ENCODE measurements at places on chromosomes 2 and 18.

GRCh38 chr18:14999085-14999975 lies 251.4 kb downstream of the ANKRD30B start:
- no peak for DNase-seq

GRCh38 chr2:84942964-84943421 lies 28.0 kb upstream of the KCMF1 start:
- DNase-seq, result no peak

DNA sequence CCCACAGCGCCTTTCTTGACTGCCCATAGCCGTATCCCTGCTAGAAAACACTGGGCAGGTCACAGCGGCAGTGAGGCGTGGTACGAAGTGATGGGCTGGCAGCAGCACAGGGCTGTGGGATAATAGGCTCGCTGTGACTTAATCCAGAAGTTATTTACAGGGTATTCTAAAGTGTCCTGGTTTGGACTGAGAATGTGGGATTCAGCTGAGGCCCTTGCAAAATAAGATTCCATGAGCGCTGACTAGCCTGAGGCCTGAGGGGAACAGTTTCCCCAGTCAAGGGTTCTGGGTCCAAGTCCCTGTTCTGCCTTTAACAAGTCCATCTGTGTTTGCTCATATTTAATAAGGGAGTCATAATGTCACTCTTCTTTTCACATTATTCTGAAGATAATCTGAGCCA lies 34.6 kb downstream of the SETBP1 start:
- no peak for DNase-seq

- no peak for DNase-seq
Observed at GRCh38 chr2:166334805-166335204, 40.9 kb downstream of the SCN9A start.

GRCh38 chr2:169704160-169704708 lies 10.0 kb downstream of the PHOSPHO2 start:
- no peak for DNase-seq

DNA sequence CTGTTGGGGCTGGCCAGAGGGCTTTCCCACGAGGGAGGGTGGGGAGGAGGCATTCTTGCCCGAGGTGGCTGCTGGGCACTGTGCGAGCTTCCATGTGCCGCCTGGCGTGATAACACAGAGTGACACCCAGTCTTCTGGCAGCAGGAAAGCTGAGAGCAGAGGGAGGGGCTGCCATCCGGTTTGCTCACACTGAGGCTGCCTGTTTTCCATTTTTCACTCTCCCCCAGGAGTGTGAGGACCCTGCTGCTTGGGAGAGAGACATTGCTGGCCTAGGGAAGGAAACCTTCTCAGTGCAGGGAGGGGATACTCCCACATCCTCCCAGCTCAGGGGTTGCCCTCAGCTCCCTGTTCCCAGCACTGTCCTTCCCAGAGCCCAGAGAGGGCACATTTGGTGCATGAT lies 73.1 kb downstream of the INHBB start:
- DNase-seq, result no peak

DNA sequence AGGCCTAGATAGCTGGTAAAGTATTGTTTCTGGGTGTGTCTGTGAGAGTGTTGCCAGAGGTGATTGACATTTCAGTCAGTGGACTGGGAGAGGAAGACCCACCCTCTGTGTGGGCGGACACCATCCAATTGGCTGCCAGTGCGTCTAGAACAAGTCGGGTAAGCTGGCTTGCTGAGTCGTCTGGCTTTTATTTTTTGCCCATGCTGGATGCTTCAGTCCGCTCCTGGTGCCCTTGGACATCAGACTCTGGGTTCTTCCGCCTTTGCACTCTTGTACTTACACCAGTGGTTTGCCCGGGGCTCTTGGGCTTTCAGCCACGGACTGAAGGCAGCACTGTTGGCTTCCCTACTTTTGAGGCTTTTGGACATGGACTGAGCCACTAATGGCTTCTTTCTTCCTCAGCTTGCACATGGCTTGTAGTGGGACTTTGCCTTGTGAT lies 24.3 kb downstream of the DIS3L2 start:
- no peak for DNase-seq

GRCh38 chr18:12377556-12378197 lies 650 bp upstream of the AFG3L2 start:
- no peak for DNase-seq

DNA sequence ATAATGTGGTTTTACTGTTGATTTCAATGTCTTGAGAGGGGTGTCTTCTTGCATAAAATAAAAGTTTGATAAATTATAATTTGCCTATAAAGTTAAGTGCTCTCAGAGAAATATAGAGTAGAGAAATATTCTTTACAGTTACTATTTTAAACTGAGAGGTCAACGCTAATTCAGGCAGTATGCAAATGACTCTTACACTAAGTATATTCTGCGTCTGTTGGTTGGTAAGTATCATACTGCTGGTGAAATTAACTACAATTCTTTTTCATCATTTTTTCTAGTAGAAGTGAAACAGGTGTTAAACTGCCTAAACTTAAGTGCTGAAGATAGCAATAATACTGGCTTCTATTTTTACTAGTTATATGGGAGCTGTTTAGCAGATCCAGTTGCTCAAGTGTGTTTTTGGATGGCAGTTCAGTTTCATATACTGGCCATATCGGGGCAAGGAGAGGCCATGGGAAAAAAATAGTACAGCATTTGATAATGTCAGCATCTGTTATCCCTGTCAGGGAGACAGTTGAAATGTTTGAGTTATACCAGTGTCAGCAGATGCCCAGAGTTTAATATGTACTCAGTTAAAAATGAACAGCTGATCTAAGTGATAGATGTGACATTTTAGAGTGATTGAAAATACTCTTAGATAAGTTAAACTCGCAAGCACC lies 86.2 kb downstream of the MIB1 start:
- no peak for DNase-seq

GRCh38 chr18:55024564-55024963 lies 65.3 kb upstream of the CCDC68 start:
- no peak for DNase-seq

DNA sequence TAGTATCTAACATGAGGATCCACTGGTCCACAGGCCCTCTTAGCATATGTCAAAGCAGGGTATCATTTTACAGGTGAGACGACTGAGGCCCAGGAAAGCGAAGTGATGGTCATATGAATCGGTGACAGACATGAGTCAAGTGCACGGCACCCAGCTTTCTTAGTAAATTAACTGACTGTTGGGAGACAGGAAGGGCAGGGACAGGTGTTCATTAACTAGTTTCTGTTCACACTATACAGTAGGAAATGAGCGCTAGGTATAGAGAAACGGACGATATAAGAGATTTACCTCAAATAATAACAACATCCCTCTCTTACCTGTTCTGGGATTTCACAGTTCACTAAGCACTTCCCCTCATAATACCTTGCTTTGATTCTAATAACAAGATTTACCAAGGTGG lies 1.7 kb upstream of the SMARCAL1 start:
- DNase-seq, result no peak

GRCh38 chr2:172673056-172673683 lies 62.5 kb upstream of the RAPGEF4 start:
- DNase-seq, result no peak

GRCh38 chr2:233901884-233902283 lies 15.3 kb upstream of the TRPM8 start:
- no peak for DNase-seq

All from non-pigmented ciliary epithelial cell (primary cell).